ENCODE measurements at places on chromosomes 3 and 15.

DNA sequence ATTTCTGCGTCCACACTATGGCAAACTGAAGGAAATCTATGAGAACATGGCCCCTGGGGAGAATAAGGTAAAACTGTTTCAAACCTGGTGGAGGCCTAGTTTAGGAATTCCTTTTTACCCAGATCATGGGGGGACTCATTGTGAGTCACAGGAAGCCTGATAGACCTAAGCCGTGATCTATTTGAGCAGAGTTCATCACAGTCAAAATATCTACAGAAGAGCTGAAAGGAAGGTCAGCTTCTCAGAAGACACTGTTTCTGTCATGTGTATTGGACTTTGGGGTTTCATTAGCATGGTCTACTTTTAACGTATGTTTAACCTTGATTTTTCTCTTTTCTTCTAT lies 1.3 kb downstream of the PSMD2 start:
- no peak for DNase-seq

- DNase-seq = peak; percentile 77
These were observed 14.1 kb upstream of the ANXA2 start for GRCh38 chr15:60411774-60412425.

GRCh38 chr15:90160781-90161727 lies 40.1 kb upstream of the SEMA4B start:
- no peak for DNase-seq

- DNase-seq = no peak
These were observed 18.1 kb upstream of the RAF1 start for GRCh38 chr3:12681943-12682390.

DNA sequence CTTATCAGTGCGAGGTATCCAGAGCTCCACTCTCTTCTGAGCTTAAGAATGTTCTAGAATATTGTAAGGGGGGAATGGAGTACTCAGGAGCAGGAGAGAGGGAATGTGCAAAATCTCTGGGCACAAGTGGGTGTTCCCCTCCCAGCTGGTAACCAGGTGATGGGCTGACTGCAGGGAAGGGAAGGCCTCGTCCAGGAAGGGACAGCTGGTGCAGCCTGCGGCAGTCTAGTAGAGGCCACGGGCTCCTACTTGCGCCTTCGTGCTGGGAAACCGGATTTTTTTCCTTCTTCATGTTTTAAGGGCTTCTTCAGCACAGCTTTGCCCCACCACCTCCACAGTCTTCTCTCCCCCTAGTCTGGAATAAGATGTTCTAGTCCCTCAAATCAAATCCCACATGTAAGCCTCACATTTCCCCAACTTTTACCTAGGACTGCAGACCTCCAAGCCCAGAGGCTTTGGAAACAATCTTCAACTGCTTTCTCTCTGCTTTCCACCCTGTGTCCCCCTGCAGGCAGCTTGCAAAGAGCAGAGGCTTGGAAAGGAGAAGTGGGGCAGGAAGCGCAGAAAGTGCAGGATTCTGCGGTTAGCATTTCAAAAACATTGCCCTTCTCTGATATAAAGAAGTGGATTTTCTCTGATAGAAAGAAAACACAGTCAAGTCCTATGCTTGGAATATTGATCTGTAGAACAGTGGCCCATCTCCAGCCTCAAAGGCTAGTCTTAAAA lies 11.9 kb upstream of the CGNL1 start:
- DNase-seq = no peak

DNA sequence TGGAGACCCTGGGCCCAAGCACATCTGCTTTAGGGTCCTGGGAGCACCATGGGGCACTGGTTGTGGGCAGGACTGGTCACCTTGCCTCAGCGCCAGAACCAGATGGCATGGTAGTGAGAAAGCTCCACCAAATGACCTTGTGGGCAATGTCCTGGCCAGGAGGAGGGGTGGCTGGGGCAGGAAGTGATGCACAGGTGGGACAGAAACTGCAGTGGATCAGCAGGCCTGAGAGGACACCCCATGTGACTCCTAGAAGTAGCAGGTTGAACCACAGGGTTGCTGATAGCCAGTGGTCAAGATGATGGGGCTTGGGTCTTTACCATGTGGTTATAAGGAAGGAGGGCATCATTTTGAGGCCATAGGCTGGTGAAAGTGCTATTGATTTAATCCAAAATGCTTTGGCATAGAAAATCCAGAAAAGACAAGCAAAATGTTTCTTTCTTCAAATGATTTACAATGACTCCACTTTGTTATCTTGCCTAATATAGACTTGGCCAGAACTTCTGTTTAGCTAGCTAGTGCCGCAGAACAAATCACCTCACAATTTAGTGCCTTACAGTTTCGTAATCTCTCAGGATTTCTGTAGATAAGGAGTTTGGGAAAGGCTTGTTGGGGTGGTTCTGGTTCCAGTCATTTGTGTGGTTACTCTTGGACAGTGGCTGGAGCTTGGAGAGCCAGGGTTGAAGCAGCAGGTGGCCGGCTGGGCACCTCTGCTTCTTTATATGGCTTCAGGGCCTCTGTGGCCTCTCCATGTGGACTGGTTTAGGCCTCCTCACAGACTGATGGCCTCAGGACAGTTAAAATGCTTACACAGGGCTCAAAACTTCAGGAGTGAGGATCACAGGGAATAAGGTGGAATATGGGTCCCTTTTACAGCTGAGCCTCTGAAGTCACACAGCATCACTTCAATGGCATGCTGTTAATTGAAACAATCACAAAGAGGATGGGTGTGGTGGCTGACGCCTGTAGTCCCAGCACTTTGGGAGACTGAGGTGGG lies 27.5 kb downstream of the TMEM158 start:
- DNase-seq = no peak

DNA sequence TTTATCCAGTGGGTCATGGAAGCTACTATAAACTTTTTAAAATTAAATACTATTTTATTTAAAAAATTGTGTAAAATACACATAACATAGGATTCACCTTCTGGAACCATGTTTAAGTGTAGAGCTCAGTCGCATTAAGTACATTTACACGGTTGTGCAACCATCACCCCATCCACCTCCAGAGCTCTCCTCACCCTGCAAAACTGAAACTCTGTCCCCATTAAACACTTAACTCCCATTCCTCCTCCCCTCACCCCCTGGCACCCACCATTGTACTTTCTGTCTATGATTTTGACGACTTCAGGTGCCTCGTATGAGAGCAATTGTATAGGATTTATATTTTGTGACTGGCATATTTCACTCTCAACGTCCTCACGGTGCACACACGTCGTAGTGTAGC lies 70.7 kb downstream of the APBA2 start:
- no peak for DNase-seq

Measured in DMS 273 treated with DMSO at 0.1 percent for 48 hours (cell line).